CD4-positive, alpha-beta T cell treated with Interleukin-15 for 4 hours (primary cell): ENCODE measurements at places on chromosomes 6 and 20.

GRCh38 chr6:113508249-113508648, 348.9 kb upstream of the MARCKS start:
- DNase-seq, result no peak

GRCh38 chr20:44856856-44857448, 28.6 kb upstream of the YWHAB start:
- no peak for DNase-seq

DNA sequence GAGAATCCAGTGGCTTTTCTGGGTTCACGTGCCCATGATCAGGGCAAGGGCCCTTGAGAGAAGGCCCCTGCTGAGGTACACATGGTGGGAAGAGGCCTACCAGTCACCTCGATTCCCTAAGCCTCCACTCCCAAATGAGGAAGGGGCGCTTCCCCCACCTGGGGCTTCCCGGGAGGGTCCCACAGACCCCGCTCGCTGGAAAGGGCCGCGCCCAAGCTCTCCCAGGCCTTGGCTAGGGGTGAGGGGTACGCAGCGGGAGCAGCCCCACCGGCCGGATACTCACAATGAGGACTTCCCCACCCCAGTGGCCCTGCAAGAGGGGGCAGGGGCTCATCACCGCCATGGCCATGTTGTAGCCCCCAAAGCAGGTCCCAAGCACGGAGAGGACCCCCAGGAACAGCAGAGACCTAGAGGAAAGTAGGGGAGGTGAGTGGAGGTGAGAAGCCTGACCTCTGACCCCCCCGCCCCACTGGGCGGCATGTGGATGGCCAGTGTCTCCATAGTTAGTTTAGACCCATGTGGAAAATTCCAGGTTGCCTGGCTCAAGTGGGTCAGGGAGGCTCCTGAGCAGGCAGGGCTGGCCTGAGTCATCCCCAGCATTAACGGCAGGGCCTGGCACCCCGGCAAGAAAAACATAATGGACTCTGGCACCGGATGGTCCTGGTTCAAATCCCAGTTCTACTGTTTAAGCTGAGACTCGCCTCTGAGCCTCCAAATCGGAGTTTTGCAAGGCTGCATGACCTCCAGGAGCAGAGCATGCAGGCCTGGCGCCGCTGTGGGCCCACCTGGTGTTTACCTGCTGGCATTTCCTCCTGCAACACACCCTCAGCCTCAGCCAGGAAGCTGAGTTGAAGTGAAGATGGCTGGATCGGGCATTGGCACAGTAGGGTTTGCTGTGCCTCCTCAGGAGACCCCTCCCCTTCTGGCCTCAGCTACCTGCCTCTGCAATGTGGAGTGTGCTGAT, 6.6 kb downstream of the SLC52A3 start:
- DNase-seq, result no peak

- DNase-seq, result no peak
Observed at GRCh38 chr6:51963980-51964379, 123.4 kb downstream of the PKHD1 start.

DNA sequence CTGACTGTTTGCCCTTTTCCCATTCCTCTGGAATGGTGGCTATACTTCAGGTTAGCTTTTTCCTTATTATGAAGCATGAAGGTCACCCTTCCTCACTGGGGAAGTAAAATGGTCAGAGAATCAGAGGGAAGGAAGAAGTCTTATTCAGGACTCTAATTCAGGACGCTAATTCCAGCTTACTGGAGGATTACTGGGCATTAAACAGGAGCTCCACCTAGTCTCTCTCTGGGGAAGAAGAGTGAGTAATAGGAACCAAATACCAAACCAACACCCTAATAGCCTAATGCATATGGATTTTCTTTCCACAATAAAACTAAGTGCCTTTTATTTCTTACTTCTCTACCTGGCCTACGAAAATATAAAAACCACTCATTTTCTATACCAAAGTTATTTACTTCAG, 10.1 kb downstream of the CRISP1 start:
- DNase-seq, result no peak
